Activated T-helper 1 cell treated with anti-CD3 and anti-CD28 coated beads, Interleukin-12 subunit alpha, Interleukin-12 subunit beta, Interleukin-2, Interleukin-4 antibody, amounts not matched to agents 30 ng/mL and 10 ng/mL and 1 ng/mL, durations not matched to agents 14 hours and 24 hours and 36 hours (primary cell): ENCODE measurements at places on chromosomes 7 and 10. TPM values are rescaled to one million over a fixed set of nuclear protein-coding genes. Genes with fewer than 3 reads are reported as not detected.
A peak's percentile ranks its signal among the peaks of the same experiment; 100 is the strongest.

GRCh38 chr10:8043569-8044306 lies 10.8 kb upstream of the GATA3 start:
- DNase-seq: no peak

CCL26 gene
- total RNA-seq: not detected in 2 replicates

DNA sequence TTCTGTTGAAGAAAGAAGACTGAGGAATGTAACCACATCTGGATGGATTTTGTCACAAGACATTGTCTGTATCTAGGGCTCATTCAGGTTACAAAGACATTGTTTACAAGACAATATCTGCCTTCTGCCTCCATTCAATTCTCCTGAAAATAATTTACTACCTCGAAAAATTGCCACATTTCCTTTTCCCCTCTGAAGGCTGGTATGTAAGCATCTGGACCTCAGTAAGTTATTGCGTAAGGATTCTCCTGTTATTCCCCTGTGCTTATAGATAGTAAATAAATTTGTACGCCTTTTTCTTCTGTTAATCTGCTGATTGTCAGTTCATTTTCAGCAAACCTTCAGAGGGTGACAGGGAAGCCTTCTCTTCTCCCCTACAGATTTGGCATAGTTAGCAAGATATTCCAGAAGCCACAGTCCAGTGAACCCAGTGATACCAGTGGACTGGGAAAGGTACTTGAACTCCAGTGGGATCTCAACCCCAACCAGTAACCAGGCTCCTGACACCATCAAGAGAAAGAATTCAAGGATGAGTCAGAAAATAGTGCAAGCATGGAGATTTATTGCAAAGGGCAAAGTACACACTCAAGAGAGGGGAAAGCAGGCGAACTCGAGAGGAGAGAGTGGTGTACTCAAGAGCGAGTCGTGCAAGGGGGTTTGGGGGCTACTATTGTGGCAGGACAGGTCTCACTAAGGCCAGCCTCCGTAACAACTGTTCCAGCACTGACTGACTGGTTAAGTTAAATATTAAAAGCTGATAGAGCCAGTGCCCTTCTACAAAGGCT lies 706.9 kb upstream of the GHITM start:
- DNase-seq: no peak

- no peak for DNase-seq
These were observed 12.0 kb upstream of the CARD11 start for GRCh38 chr7:3055626-3056025.

DNA sequence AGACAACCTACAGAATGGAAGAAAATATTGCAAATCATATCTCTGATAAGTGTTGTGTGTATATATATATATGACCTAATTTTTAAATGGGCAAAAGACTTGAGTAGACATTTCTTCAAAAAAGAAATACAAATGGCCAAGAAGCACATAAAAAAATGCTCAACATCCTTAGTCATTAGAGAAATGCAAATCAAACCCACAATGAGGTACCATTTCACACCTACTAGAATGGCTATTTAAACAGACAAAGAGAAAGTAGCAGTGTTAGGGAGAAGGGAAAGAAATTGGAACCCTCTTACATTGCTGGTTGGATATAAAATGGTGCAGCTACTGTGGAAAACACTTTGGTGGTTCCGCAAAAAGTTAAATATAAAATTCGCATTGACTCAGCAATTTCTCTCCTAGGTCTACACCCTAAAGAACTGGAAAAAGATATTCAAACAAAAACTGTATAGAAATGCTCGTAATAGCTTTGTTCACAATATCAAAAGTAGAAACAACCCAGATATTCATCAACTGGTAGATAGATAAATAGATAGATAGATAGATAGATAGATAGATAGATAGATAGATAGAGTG lies 16.3 kb downstream of the ACSL5 start:
- DNase-seq: no peak

GRCh38 chr10:22599048-22599561 lies 115.3 kb downstream of the PIP4K2A start:
- no peak for DNase-seq

EVX1 gene
- total RNA-seq: not detected in 2 replicates

- no peak for DNase-seq
These were observed 152.4 kb upstream of the LRRTM3 start for GRCh38 chr10:66773472-66773817.

- no peak for DNase-seq
These were observed 188.6 kb downstream of the STK31 start for GRCh38 chr7:23898619-23899018.

PODXL gene
- 0.75 and 1.3 TPM in 2 replicates for total RNA-seq

GRCh38 chr10:107914450-107915214 lies 750.1 kb upstream of the SORCS1 start:
- DNase-seq: no peak

DNA sequence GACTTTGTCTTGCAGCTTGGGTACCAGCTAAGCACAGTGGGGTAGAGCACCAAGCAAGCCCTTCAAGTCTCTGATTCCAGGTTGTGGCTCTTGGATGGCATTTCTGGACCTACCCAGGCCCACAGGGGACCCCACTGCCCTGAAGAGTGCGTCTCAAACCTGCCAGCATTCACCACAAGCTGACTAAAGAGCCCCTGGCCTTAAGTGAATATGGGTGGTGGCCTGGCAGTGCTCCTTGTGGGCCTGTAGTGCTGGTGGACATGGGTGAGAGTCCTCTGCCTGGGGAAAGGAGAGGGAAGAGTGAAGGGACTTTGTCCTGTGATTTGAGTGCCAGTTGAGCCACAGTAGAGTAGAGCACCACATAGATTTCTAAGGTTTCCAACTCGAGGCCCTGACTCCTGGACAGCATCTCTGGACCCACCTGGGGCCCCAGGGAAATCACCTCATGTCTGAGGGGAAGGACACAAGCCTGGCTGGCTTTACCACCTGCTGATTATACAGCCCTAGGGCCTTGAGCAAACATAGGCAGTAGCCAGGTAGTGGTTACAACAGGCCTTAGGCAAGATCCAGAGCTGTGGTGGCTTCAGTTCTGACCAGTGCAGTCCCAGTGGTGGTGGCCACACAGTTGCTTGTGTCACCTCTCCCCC lies 23.7 kb downstream of the GSDME start:
- no peak for DNase-seq

KRIT1 gene
- 48.2 and 48.3 TPM in 2 replicates for total RNA-seq

DNA sequence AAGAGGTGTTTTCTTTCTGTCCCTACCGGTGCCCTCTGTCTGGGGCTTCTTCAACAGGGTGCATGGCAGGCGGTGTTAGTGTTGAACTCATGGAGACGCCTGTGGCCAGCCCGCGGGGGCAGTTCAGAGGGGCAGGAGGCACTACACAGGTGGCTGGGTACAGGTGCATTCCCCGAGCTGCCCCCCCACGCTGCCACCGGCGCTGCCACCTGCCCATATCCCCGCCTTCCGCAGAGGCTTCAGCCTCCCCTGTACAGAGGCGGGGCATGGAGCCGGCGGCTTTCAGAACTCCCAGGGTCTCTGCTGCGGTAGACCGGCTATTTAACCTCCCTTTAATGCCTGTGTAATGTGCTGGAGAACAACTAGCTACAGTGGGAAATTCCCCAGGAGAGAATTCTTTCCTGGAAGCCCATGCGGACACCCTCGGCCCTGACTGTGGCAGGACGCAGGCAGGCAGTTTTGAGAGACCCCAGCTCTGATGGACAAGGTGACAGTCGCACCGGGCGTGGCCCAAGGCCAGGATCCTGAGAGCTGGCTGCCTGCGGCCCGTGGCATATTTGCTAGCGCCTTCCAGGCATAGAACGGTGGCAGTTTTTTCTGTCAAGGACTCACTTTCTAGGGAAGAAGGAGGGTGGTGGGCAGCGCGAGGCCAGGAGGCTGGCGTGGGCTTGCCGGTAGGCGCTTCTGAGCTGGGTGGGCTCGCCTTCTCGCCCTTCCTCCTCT lies 53.7 kb upstream of the ZNF32 start:
- no peak for DNase-seq

DNA sequence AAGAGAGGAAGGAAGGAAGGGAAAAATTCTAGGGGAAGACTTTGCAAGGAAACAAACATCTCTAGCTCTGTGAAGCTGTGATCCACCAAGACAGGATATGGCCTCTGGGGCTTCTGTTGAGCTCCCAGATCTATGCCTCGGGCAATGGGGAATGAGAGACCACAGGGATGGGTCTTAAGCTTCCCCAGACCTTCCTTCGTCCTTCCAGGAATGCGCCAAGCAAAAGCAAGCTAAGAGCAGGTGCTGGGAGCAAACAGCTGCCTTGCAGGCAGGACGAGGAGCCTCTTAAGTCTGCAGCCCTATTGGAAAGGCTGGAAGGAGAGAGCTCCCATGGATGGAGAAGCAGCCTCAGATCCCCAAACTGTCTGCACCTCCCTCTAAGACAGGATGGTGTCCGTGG lies 21.9 kb upstream of the ELN start:
- no peak for DNase-seq

DNA sequence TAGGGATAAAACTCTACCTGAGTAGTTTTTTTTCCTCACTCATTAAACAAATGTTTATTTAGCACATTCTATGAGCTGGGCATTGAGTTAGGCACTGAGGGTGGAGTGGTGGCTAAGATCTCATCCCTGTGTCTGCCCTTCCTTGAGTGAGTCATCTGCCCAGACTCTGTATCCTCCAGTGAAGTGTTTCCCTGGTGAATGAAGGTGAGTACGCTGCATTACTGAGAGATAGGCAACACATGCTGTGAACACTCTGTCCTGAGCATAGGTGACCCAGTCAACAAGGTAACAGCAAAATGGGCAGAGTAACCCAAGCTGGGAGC lies 5.8 kb downstream of the PITX3 start:
- no peak for DNase-seq

DNA sequence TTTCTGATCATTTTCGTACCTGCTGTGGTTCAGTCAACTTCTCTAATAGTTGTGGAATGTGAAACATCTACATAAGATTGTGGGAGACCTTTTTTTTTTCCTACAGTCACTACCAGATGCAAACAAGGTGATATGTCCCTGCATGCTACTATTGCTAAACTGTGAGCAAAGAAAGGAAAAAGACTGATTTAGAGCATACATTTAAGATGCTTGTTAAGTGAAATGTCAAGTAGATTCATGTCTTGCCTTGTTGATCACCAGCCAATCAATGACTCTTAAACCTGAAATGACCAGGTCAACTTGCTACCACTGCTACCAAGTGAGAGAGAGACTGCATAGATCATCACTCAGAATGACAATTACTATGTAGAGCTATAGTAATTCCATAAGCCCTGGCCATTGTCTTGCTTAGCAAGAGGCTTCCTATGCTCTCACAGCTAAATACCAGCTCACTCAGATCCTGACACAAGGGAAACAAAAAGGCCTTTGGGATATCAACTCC lies 84.3 kb upstream of the SKAP2 start:
- no peak for DNase-seq

GRCh38 chr10:104311184-104311720 lies 27.0 kb downstream of the ITPRIP start:
- DNase-seq: no peak

GRCh38 chr10:106874604-106874889 lies 290.0 kb downstream of the SORCS1 start:
- DNase-seq: no peak

DNA sequence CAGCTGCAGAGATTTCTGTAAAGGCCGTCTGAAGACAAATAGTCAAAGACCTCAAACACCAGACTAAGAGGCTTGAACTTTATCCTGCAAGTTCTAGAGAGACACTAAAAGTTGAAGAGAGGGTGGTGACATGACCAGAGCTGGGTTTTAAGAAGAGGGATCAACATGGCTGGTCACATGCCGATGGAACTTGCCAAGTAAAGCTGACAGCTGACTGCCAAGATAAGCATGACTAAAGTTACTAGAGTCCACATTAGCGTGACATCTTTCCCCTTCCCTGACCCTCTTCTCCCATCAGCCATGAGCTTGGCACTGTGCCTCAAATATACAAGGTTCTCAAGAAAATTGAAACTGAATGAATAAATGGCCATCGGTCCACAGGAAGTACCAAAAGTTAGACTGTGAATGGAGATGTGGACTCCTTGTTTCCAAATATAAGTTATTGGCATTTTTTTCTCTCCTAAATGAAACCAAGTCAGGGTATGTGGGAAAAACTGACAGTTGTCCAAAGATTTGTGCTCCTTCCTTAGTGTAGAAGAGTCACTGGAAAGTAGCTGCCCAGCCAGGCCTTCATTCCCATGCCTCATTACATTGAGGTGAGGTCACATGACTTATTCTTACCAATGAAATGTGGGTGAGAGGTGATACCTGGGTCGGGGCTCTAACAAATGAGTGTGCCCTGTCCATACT lies 24.5 kb downstream of the XPNPEP1 start:
- DNase-seq: no peak

DNA sequence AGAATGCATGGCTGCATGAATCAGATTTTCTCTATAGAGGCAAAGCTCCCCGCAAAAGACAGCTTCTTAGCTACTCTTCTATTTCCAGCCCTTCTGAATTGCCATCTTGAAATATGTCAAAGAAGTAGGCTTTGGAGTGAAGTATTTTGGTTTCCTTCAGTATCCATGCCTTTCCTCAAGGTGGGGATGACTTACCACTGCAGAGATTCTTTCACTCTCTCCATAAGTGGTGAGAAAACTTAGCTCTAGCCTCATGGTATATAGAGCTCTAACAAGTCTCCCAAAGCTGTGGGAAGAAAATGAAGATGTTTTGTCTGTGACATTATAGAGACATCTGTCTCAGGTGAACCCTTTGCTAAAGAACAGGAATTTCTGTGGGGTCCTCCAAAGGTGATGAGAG lies 89.6 kb upstream of the ITGB1 start:
- no peak for DNase-seq

GRCh38 chr10:29588629-29589421 lies 45.9 kb downstream of the SVIL start:
- DNase-seq: no peak

SPAM1 gene
- not detected in 2 replicates for total RNA-seq

DNA sequence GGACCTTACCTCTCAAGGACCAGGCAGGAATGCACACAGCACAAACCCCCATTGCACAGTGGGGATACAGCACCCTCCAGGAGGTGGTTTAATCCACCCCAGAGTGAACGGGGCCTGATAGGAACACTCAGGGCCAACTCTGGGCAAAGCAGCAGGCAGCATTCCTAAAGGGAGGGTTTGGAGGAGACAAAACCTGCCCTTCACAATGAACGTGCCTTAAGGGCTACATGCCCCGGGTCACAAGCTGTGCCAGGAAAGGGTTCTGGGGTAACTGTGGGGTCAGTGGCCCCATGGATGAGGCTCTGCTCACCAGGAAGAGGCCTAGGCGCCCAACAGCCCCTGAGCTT lies 1.1 kb downstream of the GPRIN2 start:
- DNase-seq: no peak

CSTF2T gene
- total RNA-seq: 42.3 and 44.8 TPM in 2 replicates

ADAMTS14 gene
- total RNA-seq: 0.21 and 0.37 TPM in 2 replicates

GRCh38 chr10:13099144-13099665 lies 758 bp upstream of the OPTN start:
- DNase-seq: peak; percentile 54

GRCh38 chr10:123807444-123808035 lies 84.1 kb downstream of the CPXM2 start:
- no peak for DNase-seq

GRM3 gene
- not detected in 2 replicates for total RNA-seq

CPED1 gene
- not detected in 2 replicates for total RNA-seq

DNA sequence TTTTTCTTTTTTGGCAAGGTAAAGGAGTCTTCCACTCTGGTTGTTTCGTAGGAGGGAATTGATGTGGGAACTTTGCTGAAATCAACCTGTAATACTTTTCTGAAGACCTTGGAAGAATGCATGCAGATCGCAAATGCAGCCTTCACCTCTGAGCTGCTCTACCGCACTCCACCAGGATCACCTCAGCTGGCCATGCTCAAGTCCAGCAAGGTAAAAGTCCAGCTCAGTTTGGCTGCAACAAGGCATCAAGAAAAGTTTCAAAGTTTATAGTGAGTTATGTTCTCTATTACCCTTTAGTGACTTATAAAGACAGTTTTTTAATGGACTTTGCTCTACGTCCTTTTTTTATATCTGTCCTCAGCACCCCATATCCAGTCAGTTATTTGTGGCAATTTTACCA lies 21.0 kb downstream of the PLEKHA8 start:
- DNase-seq: no peak

- DNase-seq: no peak
These were observed 11.4 kb downstream of the GPR26 start for GRCh38 chr10:123677556-123677955.
